ENCODE measurements at places on chromosomes 1 and 21. TPM values are rescaled to one million over a fixed set of nuclear protein-coding genes. Genes with fewer than 3 reads are reported as not detected.

- no peak for DNase-seq
These were observed 135.2 kb downstream of the ELAVL4 start for GRCh38 chr1:50243939-50244338.

- DNase-seq = no peak
These were observed 2.7 kb downstream of the HUNK start for GRCh38 chr21:31875496-31876015.

GRCh38 chr1:189627427-189627826 is 850.2 kb downstream of the BRINP3 start:
- no peak for DNase-seq

- DNase-seq = no peak
These were observed 28.5 kb downstream of the ZNF496 start for GRCh38 chr1:247303216-247303615.

Gene S1PR1
- polyA plus RNA-seq = 185 TPM

Gene MUTYH
- polyA plus RNA-seq = 32.3 TPM

Gene RAB13
- 145 TPM for polyA plus RNA-seq
